Brain microvascular endothelial cell (primary cell): ENCODE measurements at places on chromosomes 1 and 21.
A peak's percentile ranks its signal among the peaks of the same experiment; 100 is the strongest.

DNA sequence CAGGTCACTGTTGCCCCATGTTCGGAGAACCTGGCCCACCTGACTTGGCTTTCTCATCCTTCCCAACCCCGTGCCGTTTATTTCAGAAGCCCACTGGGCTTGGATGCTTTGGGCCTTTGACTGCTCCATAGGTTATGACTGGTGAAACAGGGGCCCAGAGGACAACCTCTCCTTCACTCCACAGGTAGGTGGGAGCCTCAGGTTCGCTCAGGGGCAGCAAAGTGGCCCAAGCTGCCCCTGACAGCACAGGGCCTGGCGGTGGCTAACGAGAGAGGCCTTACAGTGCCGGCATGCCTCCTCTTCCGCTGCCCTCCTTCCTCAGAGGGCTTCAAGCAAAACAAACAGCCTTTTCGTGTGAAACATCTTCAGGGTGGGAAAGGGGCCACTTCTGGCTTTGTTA lies 16.9 kb downstream of the FAM89A start:
- no peak for DNase-seq

- no peak for DNase-seq
These were observed 5.3 kb upstream of the IBA57 start for GRCh38 chr1:228160201-228160761.

- DNase-seq = peak; percentile 58
These were observed 47.0 kb downstream of the CD46 start for GRCh38 chr1:207798847-207799246.

GRCh38 chr1:95542936-95543335 lies 308.9 kb downstream of the RWDD3 start:
- no peak for DNase-seq

DNA sequence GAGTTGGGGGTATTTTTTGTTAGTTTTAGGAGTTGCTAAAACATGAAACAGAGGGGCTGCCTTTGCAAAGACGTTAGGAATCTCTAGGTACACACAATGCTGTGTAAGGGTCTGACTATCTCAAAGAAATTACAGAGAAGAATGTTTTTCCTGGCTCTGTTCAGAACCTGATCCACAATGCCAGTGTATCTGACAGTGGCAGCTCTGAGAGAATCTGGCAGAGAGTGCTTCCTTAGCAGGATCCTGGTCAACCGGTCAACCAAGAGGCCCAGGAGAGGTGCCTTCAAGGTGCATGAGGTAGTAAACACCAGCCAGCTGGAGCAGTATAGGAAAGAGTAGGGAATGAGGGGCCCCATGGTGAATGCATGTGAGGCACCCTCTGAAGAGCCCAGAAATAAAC lies 40.9 kb upstream of the RGS1 start:
- no peak for DNase-seq

- DNase-seq = no peak
These were observed 538.5 kb downstream of the KIF26B start for GRCh38 chr1:245693116-245693793.

- peak; percentile 25 for DNase-seq
These were observed 35.8 kb downstream of the OLFML3 start for GRCh38 chr1:114015075-114015474.

DNA sequence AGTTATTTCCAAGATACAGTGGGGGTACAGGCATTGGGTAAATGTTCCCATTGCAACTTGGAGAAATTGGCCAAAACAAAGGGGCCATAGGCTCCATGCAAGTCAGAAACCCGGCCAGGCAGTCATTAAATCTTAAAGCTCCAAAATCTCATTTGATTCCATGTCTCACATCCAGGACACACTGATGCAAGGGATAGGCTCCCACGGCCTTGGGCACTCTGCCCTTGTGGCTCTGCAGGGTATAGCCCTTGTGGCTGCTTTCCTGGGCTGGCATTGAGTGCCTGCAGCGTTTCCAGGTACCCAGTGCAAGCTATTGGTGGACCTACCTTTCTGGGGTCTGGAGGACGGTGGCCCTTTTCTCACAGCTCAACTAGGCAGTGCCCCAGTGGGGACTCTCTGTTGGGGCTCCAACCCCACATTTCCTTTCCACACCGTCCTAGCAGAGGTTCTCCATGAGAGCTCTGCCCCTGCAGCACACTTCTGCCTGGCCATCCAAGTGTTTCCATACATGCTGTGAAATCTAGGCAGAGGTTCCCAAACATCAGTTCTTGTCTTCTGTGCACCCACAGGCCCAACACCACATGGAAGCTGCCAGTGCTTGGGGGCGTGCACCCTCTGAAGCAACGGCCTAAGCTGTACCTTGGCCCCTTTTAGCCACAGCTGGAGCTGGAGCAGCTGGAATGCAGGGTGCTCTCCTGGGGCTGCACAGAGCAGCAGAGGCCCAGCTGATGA lies 67.2 kb downstream of the HS2ST1 start:
- DNase-seq = no peak

DNA sequence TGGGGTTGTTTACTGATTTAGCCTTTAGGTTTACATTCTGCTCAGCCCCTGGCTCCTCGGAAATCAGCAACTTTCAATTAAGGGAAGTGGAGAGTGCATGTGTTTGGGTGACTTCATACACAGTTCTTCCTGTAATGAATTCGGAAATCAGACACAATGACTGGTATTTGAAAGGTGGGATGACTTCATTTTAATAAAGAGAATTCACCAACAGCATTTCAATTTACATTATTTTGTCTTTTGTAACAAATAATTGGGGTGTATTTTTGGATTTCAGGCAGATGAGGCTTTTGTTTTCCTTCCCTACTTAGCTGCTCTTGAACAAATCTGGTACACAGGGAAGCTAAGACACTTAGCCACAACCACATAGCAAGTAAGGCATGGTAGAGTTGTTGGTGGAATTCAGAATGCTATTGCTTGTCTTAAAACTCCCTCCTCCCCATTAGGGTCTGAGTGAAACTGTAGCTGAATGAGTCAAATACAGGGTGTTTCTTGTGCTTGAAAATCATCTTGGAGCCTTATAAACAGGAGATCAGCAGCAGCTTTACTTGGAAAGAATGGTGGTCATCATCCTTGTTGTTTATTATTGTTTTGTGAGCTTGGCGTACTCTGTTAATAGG lies 917 bp downstream of the STX12 start:
- DNase-seq = no peak

- no peak for DNase-seq
These were observed 15.6 kb downstream of the PDE9A start for GRCh38 chr21:42669041-42669440.

- DNase-seq = no peak
These were observed 225.4 kb upstream of the NRIP1 start for GRCh38 chr21:15289896-15290841.

DNA sequence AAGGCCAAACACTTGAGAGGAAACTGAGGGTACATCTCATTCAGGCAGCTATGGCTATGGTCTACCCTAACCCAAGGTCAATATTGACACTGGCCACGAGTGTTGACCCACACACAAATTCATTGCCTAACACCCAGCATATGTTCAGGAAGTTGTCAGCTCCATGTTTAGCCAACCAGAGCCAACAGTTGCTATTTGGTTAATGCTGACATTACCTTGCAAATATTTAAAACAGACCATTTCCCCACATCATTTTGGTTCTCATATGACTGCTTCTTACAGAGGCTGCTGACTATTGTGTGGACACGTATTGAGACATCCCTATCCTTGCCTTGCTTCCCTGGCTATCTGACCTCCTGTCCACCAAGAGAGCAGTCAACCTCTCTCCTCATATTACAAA lies 97.3 kb downstream of the LMX1A start:
- DNase-seq = no peak

DNA sequence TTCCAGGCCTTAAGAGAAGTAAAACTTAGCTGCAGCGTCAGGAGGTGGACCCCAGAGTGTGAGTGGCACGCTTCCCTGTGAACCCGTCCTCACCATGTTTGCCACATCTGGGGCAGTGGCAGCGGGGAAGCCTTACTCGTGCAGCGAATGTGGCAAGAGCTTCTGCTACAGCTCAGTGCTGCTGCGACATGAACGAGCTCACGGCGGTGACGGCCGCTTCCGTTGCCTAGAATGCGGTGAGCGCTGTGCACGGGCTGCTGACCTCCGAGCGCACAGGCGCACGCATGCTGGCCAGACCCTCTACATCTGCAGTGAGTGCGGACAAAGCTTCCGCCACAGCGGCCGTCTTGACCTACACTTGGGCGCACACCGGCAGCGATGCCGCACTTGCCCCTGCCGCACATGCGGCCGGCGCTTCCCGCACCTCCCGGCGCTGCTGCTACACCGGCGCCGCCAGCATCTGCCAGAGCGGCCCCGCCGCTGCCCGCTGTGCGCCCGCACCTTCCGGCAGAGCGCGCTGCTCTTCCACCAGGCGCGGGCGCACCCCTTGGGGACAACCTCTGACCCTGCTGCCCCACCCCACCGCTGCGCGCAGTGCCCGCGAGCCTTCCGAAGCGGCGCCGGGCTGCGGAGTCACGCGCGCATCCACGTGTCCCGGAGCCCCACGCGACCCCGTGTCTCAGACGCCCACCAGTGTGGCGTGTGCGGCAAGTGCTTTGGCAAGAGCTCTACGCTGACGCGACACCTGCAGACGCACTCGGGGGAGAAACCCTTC lies 9.3 kb downstream of the ZNF672 start:
- DNase-seq = no peak

DNA sequence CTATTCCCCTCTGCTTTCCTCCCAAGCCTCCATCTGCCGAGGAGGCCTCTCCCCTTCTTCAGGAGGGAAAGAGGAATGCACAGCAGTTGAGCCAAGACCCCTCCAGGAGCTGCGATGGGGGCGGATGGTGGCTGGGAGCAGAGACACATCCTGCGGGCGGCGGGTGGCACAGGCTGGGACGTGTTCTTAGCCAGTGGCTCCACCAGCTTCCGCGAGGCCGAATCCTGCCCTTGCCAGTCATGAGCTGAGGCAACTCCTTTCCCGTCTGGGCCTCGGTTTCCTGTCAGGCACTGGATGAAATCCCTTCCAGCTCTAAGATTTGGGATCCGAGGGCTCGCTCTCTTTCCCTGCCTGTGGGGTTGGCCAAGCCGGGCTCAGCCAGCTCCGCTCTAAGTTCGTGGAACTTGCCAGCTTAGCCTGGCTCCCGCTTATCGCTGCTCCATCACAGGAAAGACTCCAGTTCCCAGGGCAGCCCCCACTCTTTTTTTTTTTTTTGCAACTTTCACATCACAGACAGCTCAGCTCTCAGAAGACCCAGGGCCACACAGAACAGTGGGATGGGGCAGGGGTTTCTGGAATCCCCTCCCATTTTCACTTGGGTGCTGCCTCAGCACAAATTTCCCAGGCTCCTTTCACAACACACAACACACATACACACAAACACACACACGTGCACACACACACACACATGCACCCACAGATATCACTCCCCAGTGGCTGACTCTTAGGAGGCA lies 506 bp downstream of the MYOM3 start:
- DNase-seq = no peak

- DNase-seq = no peak
These were observed 109.1 kb downstream of the GRIK3 start for GRCh38 chr1:36925251-36925650.

- no peak for DNase-seq
These were observed 297.2 kb downstream of the TGFB2 start for GRCh38 chr1:218642033-218642948.

DNA sequence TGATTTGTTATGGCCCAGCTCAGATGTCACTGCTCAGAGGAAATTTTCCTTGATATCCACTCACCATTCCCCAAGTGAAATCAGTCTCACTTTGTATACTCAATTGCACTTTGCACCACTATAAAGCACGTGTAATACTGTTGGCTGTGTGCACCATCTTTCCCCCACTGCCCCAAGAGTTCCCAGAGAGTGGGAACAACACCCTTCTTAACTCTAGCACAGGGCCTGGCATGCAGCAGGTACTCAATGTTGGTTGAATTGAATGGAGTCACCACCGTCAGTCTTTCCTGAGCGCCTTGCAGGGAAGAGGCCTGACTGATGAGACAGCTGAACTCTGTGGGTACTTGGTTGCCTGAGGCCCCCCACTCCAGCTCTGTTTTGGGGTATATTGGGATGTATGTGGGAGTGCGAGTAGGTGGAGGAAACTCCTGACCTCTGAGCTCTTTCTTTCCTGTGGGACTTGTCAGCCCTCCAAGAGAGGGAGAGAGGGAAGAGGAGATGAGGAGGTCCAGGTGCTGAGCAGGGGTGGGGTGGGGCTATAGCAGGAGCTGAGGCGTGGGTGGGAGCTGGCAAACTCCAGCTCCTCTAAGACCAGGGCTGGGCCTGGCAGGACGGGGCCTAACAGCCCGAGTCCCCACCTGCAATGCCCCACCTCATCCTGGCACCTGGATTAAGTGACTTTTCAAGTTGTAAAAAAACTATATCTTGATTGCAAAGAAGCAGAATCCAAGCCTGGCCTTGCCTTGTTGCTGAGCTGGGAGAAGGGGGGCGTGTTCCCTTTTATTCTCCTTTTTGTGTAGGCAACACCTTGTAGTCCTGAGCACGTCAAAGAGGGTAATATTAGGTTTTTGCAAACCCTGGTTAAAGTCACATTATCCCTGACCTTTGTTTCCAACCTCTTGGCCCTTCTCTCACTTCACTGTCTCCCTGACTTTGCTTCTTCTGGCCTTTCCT lies 19.4 kb upstream of the WASF2 start:
- no peak for DNase-seq

DNA sequence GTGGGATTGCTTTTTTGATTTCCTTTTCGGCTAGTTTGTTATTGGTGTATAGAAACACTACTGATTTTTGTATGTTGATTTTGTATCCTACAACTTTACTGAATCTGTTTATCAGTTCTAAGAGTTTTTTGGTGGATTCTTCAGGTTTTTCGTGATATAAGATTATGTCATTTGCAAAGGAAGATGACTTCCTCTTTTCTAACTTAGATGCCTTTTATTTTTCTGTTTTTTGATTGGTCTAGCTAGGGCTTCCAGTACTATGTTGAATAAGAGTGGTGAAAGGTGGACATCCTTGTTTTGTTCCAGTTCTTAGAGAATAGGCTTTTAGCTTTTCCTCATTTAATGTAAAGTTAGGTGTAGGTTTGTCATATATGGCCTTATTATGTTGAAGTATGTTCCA lies 13.1 kb upstream of the NHLH2 start:
- no peak for DNase-seq

DNA sequence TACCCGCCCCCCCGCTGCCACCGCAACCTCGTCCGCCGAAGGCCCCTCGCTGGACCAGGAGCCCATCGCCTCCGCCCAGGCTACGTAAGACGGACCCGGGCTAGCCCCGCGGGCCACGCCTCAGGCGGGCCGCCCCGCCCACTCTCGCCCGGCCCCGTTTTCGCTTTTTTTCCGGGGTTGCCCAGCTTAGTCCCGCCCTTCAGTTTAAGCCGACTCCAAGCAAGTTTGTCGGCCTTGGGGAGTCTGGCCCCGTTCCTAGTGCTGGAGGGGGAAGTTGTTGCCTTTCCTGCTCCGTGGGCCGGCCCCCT lies 3.0 kb downstream of the RUSC1 start:
- DNase-seq = peak; percentile 85

DNA sequence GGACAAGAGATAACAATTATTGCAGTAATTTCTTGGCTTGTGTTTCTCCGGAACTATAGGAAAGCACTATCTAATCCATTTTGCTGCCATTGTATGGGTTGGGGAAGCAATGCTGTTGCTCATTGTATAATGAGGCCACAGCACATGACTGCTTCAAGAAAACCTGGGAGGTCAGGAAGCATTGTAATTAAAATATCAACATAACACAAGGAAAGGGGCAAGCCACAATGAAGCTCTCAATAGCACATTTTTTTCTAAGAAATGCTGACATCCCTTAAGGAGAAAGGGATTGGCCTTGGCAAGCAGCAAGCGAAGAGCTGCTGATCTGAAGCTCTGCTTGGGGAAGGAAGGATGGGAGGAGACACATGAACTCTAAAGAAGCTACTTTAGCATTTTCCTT lies 44.0 kb downstream of the PLPP3 start:
- no peak for DNase-seq
